ENCODE measurements at places on chromosomes 6 and 20.

DNA sequence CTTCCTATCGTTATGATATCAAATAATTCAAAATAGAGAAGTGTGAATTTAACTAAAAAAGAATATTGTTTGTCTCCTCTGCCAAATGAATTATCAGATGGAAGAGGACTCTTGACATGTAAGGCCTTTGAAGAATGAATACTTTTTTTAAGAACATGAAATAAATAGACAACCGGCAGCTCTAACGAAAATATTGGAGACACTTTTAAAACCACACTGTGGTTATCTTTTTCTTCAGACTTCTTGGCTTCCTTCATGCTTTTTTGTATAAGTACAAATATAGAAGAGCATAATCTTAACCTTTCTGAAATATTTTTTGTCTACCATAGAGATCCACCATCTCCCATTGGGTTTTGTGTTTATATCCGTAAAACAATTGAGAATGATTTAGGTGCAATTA is 115.2 kb upstream of the SCGN start:
- no peak for DNase-seq

DNA sequence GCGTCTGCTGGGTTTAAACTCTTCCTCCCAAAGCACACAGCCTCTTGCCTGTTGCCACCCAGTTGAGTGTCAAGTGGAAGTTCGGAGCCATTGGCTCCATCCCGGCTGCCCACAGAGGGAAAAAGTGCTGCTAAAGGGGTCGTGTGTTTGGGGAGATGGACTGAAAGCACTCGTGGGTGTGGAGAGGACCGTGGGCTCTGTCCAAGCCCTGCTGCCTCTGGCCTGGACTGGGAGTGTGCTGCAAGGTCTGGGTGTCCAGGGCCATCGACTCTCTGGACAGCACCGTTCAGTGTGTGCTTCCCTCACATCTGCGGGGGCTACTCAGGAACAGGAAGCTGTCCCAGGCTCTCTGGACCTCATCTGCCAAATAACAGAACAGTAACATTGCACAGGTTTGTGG is 269.3 kb downstream of the DLL1 start:
- no peak for DNase-seq

GRCh38 chr20:22986601-22987000 is 48.5 kb upstream of the SSTR4 start:
- no peak for DNase-seq

GRCh38 chr6:40587240-40588069 is at the start of gene LRFN2:
LRFN2 (minus strand) TSS chr6:40587364.
- peak; percentile 76 for DNase-seq

DNA sequence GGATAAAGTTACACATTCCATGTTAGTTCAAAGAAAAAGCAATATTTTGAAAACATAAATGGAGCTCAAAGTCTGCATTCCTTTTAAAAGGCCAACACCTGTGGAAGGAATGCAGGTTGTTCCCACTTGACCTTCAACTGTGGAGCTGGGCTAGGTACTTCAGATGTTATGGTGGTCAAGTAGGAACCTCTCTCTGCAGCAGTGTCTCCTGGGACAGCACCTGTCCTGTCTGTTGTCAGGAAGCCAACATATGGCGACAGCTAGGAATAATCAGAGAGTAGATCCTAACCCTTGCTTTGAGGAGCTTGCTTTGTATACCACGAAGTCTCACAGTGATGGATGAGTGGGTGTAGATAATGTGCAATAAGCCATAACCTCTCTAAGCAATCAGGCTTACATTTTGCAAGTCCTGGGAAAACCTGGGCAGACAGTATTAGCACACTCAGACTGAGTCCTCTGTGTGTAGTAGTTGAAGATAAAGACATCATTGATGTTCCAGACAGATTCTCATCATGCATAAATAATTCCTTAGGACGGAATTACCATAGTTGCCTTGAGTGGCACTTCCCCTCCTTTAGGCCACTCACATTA is 347.5 kb downstream of the PRL start:
- DNase-seq = no peak

DNA sequence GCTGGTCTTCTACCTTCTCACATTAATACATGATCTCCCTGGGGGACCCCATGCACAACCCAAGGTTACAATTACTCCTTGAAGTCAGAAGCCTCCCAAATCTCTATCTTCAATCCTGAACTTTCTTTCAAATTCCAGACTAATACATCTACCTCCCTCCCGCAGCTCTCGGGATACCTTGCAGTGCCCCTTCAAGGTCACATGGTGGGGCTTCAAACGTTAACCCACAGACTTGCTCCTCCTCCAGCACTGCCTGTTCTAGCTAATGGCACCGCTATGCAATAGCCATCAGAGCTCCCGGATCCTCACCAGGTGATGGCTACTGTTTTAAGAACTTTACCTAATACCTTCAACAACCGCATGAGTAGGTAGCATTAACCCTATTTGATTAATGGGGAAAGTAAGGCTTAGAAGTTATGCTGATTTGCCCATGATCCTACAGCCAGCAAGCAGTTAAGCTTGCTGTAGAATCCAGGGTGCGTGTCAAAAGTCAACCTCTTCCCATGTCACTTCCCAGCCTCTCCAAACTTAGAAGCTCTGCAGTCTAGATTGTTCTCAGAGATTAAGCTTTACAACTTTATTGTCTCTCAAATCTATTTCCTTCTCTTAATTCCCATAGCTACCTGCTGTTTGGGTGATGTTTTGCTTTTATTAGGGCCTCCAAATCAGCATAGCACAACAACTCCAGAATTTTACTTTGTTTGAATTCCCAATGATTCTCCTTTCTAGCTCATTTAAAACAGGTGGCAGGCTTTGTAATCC is 44.7 kb downstream of the PLAGL1 start:
- DNase-seq = no peak

GRCh38 chr6:16470502-16471221 is 232.3 kb downstream of the GMPR start:
- DNase-seq = no peak

GRCh38 chr20:62914970-62915457 is 11.3 kb downstream of the DIDO1 start:
- DNase-seq = peak; percentile 71

- DNase-seq = no peak
These were observed 487.6 kb upstream of the FLRT3 start for GRCh38 chr20:14824996-14825395.

DNA sequence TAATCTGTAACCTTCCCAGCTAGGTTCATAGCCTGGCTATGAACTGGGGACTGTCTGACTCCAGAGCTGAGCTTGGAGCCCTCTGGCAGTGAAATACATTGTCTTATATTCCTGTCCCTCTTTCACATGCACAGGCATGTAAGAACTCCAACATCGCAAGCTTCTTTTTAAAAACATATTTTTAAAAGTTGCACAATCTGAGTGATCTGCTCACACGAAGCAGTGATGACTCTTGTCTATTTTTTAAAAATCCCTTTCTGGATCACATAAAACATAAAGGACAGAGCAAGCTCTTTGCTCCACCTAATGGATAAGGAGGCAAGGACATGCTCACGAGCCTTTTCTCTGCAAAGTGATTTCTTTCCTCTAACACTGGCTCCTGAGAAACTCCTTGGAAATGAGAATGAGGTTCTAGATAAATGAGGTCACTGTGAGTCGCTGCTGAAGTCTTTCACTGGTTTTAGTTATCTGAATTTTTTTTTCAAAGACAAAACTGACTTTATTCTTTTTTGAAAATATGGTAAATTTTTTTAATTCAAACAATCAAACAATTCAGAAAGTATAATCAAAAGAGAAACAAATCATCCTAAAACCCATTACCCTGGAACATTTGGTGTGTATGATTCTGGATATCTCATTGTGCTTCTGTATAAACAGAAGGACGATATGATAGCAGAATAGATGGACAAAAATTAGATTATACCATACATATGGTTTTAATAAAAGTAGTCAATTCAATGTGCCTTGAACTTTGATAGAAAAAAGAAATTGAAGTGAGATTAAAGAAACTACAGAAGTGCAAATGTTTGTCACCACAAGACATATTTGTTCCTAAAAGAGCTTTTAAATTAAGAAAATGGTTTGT is 30.8 kb downstream of the IL20RA start:
- peak; percentile 54 for DNase-seq

DNA sequence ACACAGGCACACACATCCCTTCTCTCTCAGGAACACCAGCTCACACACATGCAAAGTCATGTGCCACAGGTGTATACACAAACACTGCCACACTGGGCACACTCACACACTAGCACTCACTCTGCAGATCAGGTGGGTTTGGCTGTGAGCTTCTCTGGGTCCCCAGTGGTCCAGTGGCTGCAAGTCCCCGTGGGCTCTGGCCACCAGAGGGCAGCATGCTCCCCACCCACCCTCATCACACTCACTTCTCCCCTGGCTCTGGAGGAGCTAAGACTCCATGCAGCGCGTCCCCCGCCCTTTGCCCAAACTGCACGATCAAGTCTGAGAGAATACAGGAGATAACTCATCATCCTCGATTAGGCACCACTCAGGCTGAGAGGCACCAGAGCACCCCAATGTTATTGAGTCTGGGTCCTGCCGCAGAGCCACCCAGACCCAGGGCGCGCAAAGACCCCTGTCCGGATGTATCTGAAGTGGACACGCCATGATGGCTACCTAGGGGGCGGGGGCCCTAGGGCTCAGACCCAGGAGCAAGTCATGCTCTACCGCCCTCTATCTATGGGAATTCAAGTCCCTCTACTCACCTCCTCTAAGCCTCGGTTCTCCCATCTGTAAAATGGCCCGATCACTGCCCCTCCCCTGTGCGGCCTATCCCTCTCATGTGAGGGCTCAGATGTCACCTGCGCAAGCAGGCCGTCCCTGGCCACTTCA is 90.5 kb downstream of the GRM4 start:
- peak; percentile 79 for DNase-seq

GRCh38 chr6:16928387-16928786 is 167.1 kb upstream of the ATXN1 start:
- no peak for DNase-seq

Data from lung microvascular endothelial cell (primary cell).